Upper lobe of left lung (tissue), 6 donors: ENCODE measurements at places on chromosomes 1 and 21. TPM values are rescaled to one million over a fixed set of nuclear protein-coding genes. Genes with fewer than 3 reads are reported as not detected.
A peak's percentile ranks its signal among the peaks of the same experiment; 100 is the strongest.

LCE2B gene
- not detected for total RNA-seq

PDE4B gene
- 22.9 TPM for total RNA-seq

XCL2 gene
- not detected for total RNA-seq

OR14K1 gene
- not detected for total RNA-seq

MAP1LC3C gene
- total RNA-seq = not detected

ADAM30 gene
- total RNA-seq = not detected

ANKRD65 gene
- total RNA-seq = 23.0 TPM

HSPB7 gene
- total RNA-seq = 2.3 TPM

NTRK1 gene
- 1.4 TPM for total RNA-seq

OR2G6 gene
- total RNA-seq = not detected

URB2 gene
- 8.6 TPM for total RNA-seq

GNAT2 gene
- total RNA-seq = 0.20 TPM

ATF6 gene
- 27.6 TPM for total RNA-seq

- no peak for DNase-seq
Observed at GRCh38 chr1:114075546-114076242, 78.0 kb downstream of the SYT6 start.

GRCh38 chr1:161044908-161045735 is 655 bp downstream of the USF1 start:
- peak; percentile 90 for DNase-seq

GRCh38 chr1:242467556-242468145 is 56.8 kb downstream of the PLD5 start:
- DNase-seq = no peak

DNA sequence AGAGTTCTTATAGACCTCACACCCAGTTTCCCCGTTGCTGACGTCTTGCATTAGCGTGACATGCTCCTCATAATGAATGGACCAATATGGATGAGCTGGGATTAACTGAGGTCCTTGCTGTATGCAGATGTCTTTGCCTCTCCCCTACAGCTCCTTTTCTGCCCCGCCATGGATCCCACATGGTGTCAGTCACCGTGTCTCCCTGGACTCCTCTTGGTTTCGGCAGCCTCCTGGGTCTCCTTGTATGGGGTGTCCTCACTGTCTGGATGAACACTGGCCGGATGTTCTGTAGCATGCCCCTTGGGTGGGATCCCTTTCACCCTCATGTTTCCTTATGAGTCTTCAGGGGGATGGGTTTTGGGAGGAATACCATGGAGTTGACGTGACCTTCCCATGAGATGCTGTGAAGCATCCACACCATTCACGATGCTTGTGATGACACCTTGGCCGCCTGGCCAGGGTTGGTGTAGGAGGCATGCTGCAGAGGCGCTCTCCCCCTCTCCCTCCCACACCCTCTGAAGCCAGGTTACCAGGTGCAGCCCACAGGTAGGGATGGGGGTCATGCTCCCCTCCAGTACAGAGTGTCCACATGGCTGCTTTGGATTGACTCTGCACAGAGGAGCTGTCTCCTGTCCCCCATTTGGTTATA is 4.4 kb downstream of the GJC2 start:
- DNase-seq = no peak

GRCh38 chr1:164693564-164694359 is 134.8 kb downstream of the PBX1 start:
- DNase-seq = no peak

- no peak for DNase-seq
Observed at GRCh38 chr1:201599548-201599947, 60.6 kb downstream of the NAV1 start.

DNA sequence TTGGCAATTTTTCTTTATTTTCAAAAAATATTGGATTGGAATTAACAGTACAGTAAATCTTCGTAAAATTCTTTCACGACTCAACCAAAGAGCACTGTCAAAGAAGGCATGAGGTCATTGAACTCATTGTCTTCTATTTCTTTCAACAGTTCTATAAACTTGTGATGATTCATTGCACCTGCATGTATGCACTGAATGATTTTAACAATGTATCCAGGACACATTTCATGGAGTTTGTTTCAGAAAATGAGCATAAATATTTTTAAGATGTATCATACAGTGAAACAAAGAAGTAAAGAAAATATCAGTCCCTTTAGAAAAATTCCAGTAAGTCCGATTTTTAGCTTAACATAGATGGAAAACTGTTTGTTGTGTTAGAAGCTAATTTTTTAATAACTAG is 33.6 kb upstream of the CD34 start:
- no peak for DNase-seq

DNA sequence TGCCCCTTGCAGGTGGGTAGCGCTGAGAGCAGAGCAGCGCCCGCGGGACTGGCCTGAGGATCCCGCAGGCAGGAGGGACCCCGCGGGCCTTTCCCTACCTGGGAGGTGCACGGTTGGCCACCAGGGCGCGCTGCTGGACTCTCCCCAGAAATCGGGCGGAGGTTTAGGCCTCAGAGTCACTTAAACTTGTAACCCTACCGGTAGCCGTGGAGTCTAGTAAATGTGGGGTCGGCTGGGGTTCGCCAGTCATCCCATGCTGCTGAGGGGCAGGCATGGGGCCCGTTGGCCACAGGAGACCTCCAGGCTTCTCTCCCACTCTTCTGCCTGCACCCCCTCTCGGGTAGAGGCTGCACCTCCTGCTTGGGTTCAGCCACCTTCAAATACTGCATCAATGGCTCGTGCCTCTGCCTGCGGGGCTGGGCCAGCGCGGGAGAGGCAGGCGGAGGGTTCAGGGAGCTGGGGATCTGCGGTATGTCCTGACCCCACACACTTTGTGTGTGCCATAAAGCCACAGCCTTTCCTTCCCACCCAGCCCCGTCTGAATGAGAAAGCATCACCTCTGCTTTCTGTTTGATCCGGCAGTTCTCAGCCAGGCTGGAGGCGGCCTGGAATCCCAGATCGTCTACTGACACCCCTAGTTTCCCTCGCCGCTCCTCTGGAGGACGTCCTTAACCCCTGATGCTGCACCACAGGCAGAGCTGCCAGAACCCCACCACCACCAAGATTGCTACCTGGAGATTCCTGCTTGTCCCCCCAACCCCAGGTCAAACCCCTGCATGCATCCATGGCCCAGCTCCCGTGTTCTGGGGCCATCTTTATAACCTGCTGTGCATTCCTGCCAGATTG is 12.3 kb upstream of the GSTM4 start:
- peak; percentile 97 for DNase-seq

- no peak for DNase-seq
Observed at GRCh38 chr1:20359451-20360330, 69.0 kb downstream of the VWA5B1 start.

DNA sequence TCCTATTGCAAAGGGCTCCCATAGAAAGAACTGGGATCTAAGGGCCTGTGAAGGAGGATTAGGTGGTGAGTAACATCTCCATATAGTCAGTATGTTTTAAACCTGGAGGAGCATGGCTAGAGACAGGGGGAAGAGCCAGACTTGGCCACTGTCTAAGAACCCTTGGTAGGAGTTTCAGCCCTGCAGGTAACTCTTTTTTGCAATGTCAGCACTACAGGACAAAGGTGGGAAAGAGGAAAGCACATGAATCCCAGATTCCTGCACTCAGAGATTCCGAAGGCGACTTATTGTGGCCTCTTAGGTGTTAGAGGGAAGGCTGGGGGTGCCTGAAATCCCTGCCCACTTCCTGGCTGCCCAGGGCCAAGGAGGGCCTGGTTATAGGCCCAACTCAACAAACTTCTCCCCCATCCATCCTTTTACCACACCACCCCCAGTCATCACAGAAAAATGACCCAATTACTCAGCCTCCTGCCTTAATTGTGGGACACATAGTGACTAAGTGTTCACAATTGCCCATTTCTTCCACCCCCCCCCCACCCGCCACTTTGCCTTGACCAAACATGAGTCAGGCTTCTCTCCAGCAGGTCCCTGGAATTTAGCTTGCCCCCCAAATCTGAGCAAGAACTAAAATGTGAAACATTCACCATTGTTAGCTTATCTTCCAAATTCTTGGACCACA is 1.9 kb upstream of the NTNG1 start:
- no peak for DNase-seq

DNA sequence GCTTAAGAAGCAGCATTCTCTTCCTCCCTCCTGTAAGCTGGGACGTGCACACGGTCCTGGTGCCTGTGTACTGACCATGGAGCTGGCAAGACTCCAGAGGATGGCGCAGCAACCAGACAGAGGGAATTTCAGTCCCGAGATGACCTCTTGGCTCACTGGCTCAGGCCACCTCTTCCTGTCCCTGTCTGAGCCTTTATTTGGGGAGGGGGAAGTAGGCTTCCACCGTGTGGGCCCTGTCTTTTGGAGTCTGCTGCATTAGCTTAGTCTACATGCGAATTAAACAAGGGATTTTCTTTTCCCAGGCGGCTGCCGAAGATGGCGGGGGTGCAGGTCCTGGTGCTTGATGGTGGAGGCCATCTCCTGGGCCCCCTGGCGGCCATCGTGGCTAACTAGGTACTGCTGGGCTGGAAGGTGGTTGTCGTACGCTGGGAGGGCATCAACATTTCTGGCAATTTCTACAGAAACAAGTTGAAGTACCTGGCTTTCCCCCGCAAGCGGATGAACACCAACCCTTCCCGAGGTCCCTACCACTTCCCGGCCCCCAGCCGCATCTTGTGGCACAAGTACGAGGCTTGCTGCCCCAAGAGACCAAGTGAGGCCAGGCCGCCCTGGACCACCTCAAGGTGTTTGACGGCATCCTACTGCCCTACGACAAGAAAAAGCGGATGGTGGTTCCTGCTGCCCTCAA is 10.2 kb downstream of the IL24 start:
- peak; percentile 46 for DNase-seq

GRCh38 chr1:54517496-54517895 is 30.5 kb upstream of the ACOT11 start:
- DNase-seq = no peak

GRCh38 chr1:58874757-58875755 is 91.2 kb upstream of the JUN start:
- DNase-seq = no peak

- DNase-seq = no peak
Observed at GRCh38 chr1:56095696-56096665, 483.4 kb downstream of the PLPP3 start.

DNA sequence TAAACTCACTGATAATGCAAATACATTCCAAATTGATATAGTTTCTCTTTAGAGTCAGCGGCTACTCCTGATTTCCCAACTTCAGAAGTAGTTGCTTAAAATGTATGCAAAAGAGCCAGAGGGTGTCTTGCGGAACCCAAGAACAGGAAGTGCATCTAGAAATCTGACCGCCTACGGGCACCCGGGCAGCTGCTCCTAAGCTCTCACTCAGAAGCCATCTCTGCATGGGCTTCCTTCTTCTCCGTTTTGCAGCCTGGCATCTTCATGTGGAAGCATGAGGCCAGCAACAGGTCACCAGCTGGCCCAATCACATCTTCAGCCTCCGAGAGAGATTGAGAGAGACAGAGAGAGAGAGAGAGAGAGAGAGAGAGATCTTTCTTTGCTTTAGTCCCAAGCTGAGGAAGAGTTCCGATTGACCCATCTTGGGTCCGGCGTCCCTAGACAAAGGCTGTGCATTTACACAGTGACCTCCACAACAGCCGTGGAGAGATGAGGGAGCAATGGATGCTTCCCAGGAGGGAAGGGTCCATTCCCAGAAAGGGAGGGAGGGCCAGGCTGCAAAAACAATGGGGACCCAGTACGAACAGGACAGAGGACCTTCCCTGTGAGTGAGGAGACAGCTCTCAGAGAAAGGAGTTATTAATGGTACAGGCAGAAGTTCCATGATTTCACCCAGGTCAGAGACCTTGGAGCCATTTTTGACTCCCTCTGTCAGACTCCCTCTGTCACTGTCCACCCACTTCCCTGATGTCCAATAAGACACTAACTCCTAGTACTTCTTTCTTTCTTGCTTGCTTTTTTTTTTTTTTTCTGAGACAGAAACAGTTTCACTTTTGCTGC is 28.2 kb upstream of the SLC30A1 start:
- peak; percentile 74 for DNase-seq

GRCh38 chr1:243701872-243702271 is 148.2 kb downstream of the AKT3 start:
- DNase-seq = no peak

DNA sequence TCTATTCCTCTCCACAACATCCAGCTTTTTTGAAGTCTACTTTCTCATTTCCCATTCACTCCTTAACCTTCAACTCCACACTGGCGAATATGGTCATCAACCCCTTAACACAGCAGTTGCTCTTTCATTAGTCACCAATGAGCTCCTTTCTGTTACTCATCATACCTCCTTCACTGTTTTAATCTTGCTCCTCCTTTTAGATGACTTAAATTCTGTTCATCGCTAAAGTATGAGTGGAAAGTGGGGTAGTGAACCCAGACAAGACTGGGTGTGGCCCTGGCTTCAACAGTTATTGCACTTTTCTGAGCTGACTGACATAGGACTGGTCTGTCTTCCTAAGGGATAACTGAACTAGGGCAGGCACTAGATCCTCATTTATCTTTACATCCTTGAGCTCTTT is 51.3 kb downstream of the AKT3 start:
- no peak for DNase-seq

- DNase-seq = no peak
Observed at GRCh38 chr1:33140153-33141149, 41.4 kb downstream of the TRIM62 start.

GRCh38 chr1:104760017-104760416 is 1010.3 kb downstream of the AMY1C start:
- no peak for DNase-seq

- DNase-seq = no peak
Observed at GRCh38 chr21:19256934-19257660, 853.5 kb upstream of the TMPRSS15 start.

DNA sequence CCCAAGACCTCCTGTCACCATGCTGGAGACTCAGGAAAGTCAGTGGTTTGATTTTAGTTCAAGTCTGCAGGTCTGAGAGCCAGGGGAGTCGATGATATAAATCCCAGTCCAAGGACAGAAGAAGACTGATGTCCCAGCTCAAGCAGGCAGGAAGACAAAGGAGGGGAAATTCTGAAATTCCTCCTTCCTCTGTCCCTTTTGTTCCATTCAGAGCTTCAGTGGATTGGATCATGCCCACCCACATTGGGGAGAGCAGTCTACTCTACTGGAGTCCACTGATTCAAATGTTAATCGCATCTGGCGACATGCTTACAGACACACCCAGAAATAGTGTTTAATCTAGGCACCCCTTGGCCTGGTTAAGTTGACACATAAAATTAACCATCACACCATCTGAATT is 7.2 kb upstream of the ADAMTS1 start:
- DNase-seq = no peak

DNA sequence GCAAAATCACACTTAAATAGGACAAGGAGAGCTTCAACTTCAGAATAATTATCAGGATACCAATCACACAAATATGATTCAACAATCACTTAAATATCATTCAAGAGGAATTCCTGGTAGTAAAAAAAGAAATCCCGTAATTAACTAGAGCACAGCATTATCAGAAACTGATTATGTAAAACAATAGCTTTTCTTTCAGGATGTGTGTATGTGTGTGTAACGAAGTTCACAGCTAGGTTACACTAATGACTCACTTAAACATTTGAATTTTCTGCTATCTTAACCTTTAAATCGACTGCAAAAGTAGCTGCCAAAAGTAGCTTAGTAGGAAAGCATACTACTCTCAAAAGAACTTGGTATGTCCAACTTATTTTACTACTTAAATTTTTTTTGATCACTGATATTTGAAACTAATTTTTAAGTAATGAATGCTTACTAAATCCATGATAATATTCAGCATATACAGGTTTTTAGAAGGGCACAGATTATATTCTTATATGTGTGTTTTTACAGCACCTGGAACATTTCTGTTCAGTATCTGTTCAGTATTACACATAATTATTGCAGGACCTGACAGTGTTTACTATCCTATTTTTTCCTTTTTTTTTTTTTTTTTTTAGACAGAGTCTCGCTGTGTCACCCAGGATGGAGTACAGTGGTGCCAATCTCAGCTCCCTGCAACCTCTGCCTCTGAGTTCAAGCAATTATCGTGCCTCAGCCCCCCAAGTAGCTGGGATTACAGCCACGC is 4.2 kb downstream of the RERE start:
- DNase-seq = no peak

- DNase-seq = no peak
Observed at GRCh38 chr1:206575165-206575893, 36.9 kb downstream of the EIF2D start.
